ENCODE measurements at places on chromosomes 6 and 20.
A peak's percentile ranks its signal among the peaks of the same experiment; 100 is the strongest.

GRCh38 chr6:109187399-109188114 lies 92.2 kb downstream of the CEP57L1 start:
- no peak for DNase-seq

DNA sequence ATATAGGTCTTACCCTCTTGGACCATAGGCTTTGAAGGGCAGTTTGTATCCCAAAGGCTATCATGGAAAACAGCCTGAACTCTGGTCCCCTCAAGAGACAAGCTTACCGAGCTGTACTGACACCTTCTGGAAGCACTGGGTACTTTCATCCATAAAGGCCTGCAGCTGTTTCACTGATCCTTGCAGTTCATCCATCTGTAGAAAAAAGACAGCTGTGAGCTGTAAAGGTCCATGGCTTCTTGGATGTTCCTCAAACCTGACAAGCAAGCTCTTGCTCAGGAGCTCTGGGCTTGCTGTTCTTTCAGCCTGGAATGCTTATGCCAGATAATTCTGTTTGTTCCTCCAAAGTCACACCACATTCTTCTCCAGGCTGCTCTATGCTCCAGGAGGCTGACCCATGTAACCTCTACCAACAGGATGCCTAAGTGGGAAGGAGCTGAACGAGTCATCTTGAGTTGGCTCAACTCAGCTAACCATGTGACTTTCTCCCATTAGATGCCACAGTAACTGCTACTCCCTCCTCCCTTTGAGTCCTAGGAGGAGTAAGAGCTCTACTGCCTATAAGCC lies 8.8 kb upstream of the NDRG3 start:
- peak; percentile 62 for DNase-seq

GRCh38 chr6:26017632-26017966 lies 55.0 kb downstream of the TRIM38 start:
- DNase-seq = peak; percentile 84

GRCh38 chr20:49914310-49915117 lies 815 bp downstream of the SPATA2 start:
- DNase-seq = no peak

- no peak for DNase-seq
Observed at GRCh38 chr6:30360139-30360538, 15.2 kb downstream of the RPP21 start.

DNA sequence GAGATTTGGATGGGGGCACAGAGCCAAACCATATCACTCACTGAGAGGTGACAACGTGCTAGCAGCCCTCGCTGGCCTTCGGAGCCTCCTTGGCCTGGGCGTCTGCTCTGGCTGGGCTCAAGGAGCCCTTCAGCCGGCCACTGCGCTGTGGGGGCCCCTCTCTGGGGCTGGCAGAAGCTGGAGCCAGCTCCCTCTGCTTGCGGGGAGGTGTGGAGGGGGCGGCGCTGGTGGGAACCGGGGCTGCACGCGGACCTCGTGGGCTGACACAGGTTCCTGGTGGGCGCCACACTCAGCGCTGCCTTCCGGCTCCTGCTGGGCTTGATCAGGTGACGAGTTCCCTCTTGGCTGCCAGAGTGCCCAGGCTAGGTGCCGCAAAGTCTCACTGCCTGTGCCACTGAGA lies 489.2 kb downstream of the PKHD1 start:
- no peak for DNase-seq

GRCh38 chr6:117168296-117169063 lies 96.9 kb upstream of the VGLL2 start:
- no peak for DNase-seq

- DNase-seq = no peak
Observed at GRCh38 chr6:161750686-161751085, 476.8 kb upstream of the AGPAT4 start.

DNA sequence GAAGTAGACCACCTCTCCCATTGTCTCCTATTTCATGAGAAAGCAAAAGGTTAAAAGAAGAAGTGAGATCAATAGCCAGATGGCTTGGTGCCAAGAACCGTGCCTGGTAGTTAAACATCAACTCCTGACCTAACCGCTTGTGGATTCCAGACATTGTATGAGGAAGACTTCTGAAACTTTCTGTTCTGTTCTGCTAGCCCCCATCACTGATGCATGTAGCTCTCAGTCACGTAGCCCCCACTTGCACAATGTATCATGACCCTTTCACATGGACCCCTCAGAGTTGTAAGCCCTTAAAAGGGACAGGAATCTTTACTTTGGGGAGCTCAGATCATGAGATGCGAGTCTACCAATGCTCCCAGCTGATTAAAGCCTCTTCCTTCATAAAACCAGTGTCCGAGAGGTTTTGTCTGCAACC lies 301.2 kb downstream of the RNGTT start:
- no peak for DNase-seq

GRCh38 chr20:62493253-62493885 lies 17.6 kb upstream of the GATA5 start:
- DNase-seq = no peak

DNA sequence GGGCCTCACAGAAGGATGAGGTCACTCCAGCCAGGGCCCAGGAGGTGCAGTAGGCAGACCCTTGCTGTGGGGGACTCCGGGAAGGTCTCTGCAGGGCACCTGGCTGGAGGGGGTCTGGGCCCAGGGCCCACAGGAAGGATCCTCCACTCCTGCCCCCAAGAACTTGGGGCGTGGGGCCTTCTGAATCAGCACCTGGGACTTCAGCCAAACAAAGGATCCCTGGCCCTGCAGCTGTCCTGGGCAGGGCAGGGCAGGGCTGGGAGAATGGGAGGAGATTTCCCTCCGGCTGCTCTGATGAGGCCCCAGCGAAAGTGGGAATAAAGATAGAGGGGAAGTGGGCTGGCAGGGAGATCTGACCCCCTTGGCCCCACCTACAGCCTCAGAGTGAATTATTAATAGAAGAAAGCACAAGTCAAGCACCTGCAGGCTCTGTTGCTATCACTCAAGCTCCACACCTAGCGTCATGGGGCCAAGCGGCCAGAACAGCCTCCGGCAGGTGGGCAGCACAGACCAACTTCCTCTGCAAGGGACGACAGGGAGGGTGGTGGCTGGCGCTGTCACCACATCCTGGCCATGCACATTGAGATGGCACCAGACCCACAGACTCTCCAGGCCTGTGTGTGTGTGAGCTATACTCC lies 61.6 kb upstream of the MRPS10 start:
- DNase-seq = no peak

DNA sequence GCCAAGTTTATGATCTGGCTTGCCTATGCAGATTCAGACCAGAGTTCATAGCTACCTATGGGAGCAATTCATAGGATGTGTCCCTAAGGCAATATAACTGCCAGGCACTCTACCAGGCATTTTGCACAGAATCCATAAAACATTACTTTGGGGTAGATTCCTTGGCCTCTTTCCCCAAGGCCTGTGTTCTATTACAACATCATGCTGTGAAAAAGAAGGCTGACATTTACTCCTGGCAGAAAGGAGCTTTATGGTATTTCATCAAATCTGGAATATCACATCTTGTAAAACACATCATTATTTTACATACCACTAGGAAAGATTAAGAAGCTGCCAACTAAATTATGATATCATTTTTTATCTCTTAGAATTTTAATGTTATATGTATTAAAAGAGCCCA lies 287.0 kb upstream of the MARCKS start:
- no peak for DNase-seq

DNA sequence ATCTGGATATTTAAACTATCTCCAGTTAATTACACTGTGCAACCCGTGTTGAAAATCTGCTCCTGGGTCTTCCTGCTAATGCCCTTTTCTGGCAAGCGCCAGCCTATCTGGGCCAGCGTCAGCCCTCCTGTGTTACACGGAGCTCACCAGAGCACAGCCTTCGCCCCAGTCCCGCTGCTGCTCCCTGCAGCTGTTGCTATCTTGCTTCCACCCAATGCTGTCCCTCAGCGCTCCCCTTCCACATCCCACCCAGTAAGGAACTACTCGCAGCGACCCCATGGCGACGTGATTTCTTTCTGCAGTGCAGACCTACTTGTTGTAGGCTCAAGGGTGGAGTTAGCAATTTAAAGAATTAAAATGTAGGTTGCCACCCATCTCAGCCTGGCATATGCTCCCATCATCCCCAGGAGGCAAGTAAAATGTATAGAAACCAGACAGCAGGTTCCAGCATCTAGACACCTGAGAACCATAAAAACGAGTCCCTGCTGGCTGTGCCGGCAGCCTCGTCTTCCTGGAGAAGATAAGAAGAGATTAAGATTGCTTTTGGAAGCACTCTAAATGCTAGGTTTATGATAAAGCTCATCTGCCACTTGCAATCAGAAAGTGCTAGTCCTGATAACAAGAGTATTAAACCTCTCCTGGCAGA lies 254.3 kb upstream of the FOXQ1 start:
- no peak for DNase-seq
